ENCODE measurements at places on chromosomes 13 and 19.

DNA sequence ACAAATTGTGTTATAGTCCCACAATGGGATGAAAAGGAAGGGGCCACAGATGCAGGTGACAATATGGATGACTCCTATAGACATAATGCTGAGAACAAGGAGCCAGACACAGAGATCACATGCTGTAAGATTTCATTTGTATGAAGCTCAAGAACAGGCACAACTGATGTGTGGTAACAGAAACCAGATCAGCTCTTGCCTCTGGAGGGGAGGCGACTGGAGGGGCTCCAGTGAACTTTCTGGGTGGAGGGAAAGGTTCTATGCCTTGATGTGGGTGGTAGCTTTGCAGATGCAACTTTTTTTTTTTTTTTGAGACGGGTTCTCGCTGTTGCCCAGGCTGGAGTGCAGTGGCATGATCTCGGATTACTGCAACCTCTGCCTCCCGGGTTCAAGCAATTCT is 6.0 kb upstream of the RABAC1 start:
- DNase-seq = no peak

GRCh38 chr13:51782026-51782710 is 21.8 kb downstream of the DHRS12 start:
- no peak for DNase-seq

DNA sequence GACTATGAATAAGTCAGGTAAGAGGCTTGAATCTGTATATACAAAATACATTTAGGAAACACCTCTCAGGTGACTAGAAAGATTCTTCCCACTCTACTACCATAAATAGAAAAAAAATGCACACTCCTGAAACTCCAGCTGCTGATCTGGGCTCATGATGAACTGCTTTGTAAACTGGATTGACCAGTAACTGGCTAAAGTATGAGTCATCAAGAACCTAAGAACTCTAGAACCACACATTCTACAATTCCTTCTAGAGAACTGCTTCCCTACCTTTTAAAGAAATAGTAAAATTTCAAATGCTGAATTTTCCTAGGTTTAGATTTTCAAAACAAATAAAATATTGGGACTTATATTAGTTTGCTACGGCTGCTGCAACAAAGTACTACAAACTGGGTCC is 55.2 kb downstream of the ELF1 start:
- peak; percentile 25 for DNase-seq

DNA sequence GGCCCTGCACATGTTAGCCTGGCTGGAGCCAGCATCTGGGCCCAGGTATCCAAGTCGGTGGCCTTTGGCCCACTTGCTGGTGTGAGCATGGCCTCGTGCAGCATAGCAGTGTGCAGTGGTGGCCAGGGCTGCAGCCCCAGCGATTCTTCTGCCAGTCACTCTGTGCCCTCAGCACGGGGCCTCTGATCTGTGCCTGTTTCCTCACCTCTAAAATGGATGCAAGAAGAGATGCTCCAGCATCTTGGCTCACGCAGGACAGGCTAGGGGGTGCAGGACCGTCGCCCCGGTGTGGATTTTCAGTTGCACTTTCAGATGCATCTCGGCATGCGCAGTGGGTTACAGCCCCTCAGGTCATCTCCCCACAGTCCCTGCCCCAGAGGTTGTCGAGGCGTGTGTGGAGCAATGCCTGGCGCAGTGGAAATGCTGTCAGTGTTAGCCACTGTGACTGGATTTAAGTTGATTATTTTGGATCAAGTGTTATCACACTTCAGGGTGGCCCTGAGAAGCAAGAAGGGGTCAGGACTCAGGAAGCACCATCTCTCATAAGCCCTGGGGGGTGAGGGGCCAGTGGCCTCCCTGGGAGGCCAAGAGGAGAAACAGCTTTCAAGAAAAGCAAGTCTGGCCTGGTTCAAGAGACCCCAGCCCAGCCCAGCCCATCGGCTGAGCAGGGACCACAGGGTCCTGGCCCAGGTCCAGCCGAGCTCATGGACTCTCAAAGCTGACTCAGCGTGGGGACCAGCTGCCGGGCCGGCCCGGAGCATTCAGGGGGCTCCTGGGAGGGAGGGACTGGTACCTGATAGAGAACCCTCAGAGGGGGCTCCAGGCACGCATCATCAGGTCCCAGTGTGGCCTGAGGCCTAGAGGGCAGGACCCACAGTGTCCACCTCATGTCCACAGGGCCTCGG is 27.8 kb downstream of the AP1M1 start:
- no peak for DNase-seq

DNA sequence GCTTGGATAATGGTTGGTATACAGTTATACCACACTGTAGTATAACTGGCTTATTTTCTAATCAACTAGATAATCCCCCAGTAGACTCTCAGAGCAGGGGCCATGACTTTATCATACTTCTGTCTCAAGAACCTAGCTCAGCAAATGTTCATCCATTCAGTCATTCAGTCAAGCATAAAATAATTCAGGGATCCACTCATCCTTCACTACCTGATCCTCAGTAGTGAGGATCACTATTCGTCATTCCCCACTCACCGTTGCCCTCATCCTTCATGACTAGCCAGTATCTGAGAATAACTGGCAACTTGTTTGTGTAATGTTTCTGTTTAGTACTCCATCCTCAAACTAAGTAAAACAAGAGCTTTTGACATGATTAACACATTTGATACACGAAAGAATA is 77.6 kb downstream of the TSC22D1 start:
- DNase-seq = no peak

GRCh38 chr13:82772816-82773215 is 1109.5 kb downstream of the SLITRK1 start:
- DNase-seq = peak; percentile 54

DNA sequence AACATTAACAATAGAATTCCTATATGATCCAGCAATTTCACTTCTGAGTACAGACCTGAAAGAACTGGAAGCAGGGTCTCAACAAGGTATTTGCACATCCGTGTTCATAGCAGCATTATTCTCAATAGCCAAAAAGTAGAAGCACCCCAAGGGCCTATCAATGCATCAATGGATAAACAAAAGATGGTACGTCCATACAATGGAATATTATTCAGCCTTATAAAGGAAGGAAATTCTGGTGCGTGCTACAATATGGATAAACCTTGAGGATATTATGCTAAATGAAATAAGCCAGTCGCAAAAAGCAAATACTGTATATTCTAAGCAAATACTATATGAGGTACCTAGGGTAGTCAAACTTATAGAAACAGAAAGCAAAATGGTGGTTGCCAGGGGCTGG is 30.8 kb upstream of the CEBPA start:
- no peak for DNase-seq

DNA sequence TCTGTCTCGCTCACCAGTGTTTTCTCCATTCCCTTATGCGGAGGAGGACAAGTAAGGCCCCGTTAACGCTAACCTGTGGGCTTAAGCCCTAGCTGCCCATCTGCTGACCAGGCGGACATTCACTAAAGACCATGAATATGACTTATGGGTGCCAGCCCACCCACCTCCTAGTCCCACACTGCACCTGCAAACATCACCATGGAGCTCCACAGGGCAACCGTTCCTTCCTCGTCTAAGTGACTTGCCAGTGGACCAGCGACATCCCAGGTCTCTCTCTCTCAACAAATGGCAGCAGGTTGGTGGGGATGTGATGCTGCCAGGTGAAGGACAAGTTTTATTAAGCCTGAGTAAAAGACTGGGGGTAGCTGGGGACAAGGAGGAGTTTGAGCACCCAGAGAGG is 55.2 kb downstream of the CCDC70 start:
- no peak for DNase-seq

DNA sequence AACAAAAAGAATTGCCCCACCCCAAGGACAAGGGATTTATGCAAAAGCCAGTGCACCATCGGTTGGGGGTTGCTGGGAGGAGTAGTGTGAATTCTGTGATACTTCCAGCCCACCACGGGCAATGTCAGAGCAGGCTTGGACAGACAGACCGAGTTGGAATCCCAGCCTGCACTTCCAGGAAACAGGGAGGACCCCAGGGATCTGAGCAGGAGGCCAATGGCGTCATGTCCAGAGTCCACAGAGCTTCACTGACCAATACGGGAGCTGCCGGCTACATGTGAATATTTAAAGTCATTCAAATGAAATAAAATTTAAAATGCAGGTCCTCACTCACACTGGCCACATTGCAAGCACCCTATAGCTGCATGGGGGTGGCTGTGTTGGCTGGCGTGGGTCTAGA is 10.9 kb downstream of the ZNRF4 start:
- no peak for DNase-seq

GRCh38 chr13:107121793-107122192 is 553.9 kb upstream of the ARGLU1 start:
- DNase-seq = no peak

GRCh38 chr13:20776751-20777150 is 3.0 kb upstream of the EEF1AKMT1 start:
- DNase-seq = no peak

GRCh38 chr19:15644066-15644741 is 3.5 kb downstream of the CYP4F3 start:
- DNase-seq = no peak

GRCh38 chr13:91539286-91540157 is 141.1 kb downstream of the GPC5 start:
- no peak for DNase-seq
